ENCODE measurements at places on chromosomes 16 and 17.

DNA sequence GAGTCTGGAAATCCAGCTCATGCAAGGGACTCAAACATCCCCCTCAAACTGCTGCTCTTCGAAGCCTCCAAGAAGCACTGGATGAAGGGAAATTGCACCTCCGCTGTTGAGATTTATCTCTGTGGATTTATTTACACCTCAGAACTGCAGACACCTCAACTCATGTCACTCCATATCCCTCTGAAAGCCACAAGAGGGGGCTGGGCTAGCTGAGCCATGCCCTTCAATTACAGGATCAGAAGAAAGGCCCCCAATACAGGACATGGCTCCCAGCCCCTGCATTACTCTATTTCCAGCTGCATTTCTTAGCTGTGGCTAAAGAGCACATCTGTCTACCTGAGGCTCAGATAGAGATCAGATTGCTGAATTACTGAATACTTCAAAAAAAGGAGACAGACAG is 103.1 kb upstream of the DYNLRB2 start:
- no peak for DNase-seq

- no peak for DNase-seq
Measured at GRCh38 chr17:21474815-21475214, 98.7 kb downstream of the KCNJ12 start.

DNA sequence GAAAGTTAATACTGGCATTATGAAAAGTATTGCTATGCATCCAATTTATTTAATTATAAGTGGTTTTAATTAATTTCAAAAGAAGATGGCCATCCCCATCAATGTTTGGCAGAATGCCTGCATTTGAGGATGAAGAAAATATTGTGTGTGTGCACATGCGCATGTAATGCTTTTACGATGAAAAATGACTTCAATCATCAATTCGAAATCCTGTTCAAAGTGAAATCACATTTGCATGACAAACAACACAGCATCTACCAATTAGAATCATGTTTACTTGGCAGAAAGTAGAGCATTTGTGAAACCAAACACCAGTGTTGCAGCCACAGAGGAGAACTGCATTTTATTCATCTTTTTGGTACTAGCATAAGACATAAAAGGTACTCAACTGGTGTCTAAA is 191.9 kb upstream of the PIRT start:
- DNase-seq, result no peak

- no peak for DNase-seq
Measured at GRCh38 chr17:21174713-21175112, 39.2 kb downstream of the TMEM11 start.

DNA sequence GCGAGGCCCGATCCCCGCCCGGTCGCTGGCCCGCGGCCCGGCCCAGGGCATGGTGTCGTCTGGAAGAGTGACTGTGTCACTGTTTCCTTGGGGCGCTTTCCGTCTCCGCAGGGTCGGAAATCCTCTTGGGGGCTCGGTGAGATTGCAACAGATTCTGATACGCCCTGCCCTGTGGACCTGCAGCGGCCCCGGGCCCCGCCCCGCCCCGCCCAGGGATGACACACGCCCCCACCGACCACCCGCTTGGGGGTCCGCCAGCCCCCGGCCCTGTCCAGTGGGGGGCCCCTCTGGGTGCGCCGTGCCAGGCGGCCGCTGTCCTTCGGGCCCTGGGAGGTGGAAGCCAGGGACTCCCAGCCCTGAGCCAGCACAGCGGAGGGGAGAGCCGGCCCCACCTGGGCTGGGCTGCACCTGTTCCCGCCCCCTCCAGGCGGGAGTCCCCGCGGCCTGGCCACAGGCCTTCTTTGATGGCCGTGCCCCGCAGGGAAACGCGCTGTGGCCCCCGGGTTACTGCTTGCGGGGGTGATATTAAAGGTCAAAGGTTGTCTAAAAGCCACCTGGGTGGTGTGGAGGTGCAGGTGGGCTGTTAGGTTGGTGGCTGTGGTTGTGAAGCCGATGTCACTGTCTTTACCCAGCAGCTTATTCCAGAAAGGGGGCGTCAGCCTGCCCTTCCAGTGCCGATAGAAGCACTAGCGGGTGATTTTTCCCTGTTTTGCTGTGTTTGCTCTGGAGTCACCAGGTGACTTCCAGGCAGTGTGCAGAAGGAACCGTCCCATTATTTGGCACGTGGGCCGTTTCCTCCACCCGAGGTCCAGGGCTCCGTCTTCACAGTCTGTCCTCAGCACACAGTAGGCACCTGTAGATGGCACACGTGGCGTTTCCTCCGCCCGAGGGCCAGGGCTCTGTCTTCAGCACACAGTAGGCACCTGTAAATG is 752 bp downstream of the TBC1D24 start:
- no peak for DNase-seq

DNA sequence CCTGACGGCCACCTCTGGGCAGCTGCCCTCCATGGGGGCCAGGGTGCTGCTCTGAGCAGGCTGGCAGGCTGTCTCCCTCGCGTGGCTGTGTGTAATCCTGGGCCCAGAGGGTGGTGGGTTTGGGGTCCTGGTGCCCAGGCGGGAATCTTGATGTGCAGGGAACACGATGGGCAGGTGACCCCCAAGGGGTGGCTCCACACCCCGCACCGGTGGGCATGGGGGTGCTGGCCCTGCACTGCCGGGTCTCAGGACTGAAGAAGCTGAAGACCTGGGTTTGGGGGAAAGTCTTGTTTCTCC is 8.6 kb downstream of the CHMP6 start:
- DNase-seq, result no peak

DNA sequence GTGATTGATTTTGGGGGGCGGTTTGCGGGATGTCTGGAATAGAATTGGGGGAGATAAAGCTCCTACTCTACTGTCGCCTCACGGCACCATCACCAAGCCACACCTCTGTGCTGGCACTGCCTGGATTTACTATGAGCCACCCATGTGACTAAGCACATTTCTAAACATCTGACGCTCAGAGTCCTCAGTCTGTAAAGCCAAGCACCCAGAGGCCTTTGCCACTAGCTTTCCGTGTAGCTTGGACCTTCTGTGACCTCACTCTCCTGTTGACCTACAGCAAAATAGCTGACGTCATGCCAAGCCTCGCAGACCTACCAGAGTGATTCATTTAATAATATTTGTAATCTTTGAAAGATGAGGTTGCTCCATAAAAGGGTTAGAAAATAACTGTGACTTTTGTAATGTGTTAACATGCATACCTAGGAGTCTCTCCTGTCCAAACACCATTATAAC is 38.5 kb upstream of the MYOCD start:
- no peak for DNase-seq

DNA sequence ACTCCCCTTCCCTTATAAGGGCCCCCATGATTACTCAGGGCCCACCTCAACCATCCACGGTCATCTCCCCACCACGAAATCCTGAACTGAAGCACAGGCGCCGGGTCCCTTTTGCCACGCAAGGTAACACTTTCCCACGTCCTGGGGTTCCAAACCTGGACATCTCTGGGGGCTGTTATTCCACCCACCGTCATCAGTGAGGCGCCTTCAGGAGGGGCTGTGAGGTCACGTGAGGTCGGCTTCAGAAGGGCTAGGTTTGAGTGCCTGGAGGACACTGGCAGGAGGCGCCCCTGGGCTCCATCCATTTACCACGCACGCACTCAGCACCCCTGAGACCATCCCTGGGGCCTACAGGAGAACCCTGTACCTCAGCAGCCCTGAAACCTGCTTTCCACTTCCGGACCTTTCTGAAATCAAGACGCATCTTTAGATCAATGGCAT is 4.1 kb downstream of the CD2BP2 start:
- DNase-seq, result no peak

DNA sequence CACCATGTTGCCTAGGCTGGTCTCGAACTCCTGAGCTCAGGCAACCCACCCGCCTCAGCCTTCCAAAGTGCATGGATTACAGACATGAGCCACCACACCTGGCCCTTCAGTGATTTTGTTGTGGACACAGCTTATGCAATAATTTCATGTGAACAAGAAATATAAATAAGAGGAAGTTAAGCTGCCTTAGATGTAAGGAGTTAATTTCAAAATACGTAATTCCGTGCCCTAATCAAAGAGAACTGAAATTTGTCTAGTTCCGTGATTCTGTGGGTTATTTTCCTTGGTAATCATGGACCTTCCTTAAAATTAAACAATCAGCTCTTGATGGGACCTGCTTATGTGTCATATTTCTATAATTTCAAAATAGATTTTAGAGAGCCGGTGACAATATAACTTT is 11.9 kb downstream of the TVP23A start:
- DNase-seq, result no peak

GRCh38 chr17:74296548-74296936 is 22.5 kb downstream of the DNAI2 start:
- peak; percentile 76 for DNase-seq

GRCh38 chr16:89506113-89506504 is 2.1 kb upstream of the SPG7 start:
- no peak for DNase-seq

- DNase-seq, result no peak
Measured at GRCh38 chr17:81682565-81683207, 911 bp downstream of the ARL16 start.

DNA sequence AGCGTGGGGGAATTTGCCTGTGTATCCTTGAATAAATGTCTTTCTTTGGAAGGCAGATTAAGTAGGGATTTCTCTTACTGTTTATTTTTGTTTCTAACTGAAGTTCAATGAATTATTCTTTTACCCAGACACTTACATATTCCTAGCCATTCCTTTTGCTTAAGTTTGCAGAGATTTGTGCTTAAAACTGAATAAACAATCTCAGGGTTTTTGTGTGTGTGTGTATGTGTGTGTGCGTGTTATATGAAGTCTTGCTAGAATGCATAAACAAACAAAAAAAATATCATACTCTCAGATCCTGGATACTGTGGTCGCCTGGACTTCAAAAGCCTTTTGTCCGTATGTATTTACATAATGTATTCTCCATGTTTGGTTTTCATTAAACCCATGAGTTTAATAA is 672.8 kb downstream of the MAF start:
- DNase-seq, result no peak

DNA sequence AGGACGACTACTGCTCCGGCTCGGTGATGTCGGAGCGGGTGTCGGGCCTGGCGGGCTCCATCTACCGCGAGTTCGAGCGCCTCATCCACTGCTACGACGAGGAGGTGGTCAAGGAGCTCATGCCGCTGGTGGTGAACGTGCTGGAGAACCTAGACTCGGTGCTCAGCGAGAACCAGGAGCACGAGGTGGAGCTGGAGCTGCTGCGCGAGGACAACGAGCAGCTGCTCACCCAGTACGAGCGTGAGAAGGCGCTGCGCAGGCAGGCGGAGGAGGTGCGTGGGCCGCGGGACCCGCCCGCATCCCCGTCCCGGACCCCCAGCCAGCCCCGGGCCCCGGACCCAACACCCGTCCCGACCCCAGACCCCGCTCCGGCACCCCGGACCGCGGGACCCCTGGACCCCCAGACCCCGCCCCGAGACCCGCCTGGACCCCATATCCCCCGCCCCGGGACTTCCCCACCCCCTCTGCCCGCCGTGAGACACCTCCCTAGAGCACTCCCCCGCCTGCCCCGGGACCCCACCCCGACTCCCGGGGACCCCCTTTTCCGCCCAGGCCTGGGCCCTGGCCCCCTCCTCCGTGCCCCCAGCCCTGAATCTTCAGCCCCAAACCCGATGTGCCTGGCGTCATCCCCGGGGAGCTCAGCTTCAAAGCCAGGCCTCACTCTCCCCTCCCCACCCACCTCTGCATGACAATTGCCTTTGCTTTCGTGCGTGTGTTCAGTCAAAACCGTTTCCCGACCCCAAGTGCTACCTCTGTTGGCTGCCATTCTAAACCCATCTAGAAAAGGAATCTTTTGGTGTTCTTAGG is 594 bp downstream of the MAPK8IP3 start:
- no peak for DNase-seq

DNA sequence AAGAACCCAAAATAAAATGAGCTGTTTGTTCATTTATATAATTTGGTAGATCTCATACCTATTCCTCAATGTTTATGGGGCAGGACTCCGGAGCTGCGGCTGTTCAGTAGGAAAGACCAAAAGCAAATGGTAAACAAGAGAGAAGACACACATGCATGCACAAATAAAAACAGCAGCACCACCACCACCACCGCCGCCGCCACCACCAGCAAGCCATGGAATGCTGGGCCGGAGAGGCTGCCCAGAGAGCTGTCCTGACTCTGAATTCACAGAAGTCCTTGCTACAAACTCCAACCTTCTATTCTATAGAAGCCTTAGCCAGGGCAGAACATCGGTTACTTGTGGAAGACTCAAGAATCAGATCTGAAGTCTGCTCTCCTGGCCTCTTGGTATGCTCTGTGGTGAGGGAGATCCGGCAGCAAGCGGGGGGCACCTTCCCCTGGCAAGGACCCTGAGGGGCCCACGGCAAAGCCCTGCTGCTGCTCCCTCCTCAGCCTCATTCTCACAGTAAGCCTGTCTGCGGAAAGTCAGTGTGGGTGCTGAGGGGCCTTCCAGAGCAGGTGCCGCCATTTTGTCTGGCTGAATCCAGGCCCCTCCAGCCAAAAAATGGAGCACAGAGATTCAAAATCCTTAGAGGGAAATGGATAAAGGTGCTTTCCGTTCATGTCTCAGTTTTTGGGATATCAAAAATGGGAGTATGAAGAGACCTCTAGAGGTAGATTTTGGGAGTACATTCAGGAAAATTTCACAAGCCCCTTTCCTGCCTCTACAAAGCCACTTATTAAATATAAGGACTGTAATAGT is 6.4 kb upstream of the FOXJ1 start:
- DNase-seq, result no peak

GRCh38 chr17:43556292-43556691 is 10.2 kb upstream of the ETV4 start:
- no peak for DNase-seq

- DNase-seq, result no peak
Measured at GRCh38 chr16:67841198-67841815, 813 bp upstream of the THAP11 start.

- DNase-seq, result no peak
Measured at GRCh38 chr17:56809106-56809819, 24.5 kb downstream of the C17orf67 start.

DNA sequence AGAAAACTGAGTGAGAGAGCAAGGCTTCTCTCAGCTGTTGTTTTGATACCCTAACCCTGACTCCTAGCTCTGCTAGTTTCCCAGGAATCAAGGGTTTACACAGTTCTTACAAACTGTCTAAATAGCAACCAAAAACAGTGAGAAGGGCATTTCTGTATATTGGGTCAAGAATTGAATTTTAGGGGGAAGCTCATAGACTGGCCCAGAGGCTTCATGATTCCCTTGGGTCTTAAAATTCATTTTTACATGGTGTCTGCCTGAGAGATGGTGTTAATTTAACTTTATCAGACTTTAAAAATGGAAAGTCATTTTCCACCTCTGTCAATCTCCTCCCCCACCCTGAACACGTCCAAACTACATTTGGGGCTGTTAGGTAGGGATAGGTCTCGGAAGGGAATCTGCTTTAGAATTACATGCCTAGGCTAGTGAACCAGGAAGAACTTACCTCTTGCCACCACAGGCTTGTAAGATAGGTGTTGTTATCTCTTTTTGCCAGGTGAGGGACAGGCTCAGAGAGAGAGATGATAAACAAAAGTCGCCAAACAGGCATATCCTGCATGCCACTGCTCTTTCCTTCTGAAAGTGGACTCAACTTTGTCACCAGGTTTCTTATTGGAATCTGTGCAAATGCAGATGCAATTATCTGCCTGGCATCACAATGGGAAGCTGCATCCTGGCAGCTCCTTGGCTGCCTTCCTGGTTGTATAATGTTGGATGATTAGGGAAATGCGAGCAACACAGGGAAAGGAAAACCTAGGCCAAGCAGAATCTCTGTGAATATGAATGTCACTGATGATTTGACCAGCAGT is 3.1 kb downstream of the PHAF1 start:
- DNase-seq, result no peak

- DNase-seq, result peak; percentile 55
Measured at GRCh38 chr17:34579979-34580684, 750 bp downstream of the TMEM132E start.

Measured in right forelimb (tissue), 1 donor.